ENCODE measurements at places on chromosomes 4 and X.

GRCh38 chr4:189420572-189420971, 520.1 kb upstream of the FRG1 start:
- DNase-seq, result no peak

DNA sequence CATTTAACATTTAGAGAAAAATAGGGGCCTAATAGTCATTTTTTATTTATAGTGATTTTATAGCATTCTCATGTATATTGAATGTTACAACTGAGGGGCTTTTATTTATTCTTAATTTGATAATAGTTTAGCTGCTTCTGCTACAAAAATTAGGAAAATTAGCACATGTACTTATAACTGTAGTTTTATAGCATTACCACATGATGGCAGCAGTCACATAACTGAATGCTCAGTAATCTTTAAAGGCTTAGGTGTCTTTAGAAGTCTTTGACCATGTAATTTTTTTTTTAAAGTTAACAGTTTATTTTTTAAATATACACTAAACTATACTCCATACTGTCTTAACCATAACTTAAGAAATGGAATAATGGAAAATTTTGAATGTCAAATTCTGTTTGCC, 136.6 kb downstream of the STAG2 start:
- no peak for DNase-seq

DNA sequence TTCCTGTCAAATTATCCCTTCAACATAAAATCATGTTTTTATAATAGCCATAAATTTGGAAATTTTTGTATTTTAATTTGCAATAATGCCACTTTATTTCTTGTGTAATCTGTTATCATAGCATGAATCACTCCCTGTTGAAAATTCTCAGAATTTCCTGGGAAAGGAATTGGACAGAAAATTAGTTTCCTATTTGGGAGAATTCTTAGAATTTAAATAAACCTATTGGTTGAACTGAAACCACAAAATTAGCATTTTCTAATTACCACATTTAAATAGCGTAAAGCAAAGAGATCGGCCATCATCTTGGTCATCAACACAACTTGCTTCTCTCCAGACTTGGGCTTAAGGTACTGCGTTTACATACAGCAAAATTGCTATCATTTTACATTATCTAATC, at the start of gene CSN1S1:
TSS of gene CSN1S1 (plus strand) at position 301 of the 400 bp plus-strand sequence. CDS start 1,488 bp downstream, outside the sequence.
- DNase-seq, result no peak

DNA sequence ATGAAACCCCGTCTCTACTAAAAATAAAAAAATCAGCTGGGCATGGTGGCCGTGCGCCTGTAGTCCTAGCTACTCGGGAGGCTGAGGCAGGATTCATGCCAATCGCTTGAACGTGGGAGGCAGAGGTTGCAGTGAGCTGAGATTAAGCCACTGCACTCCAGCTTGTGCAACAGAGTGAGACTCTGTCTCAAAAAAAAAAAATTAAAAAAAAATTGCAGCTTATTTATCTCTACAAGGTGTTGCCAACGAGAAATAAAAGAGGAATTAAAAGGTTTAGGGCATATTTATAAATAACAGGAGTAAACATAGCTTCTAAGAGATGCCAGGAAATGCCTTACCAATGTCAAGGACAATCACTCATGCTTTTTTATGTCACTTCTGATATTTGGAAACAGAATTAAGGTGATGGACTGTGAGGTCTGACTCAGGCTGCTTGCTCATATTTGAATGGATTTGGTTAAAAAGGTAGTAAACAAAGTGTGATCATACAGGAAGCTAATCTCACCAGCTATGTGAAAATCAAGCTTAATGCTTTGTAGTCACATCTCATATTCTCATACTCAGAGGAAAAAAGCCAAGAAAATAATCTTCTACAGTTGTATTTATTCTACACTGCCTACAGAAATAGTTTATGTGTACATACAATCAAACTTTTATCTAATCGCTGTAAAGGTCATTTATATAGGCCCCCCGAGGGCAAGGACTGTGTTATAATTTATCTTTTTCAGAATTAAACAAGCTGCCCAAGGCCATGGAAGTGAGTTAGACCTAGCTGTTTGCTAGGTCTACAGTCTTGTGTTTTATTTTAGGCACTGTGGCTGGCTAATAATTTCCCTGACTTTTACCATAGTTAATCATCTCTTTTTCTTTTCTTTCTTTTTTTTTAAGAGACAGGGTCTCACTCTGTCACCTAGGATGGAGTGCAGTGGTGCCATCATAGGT, 61.1 kb upstream of the RBMX start:
- DNase-seq, result no peak

All from activated CD4-positive, alpha-beta T cell treated with anti-CD3 and anti-CD28 coated beads for 48 hours (primary cell).